Astrocyte (in vitro differentiated cells and primary cell): ENCODE measurements at places on chromosomes 2 and 18.

DNA sequence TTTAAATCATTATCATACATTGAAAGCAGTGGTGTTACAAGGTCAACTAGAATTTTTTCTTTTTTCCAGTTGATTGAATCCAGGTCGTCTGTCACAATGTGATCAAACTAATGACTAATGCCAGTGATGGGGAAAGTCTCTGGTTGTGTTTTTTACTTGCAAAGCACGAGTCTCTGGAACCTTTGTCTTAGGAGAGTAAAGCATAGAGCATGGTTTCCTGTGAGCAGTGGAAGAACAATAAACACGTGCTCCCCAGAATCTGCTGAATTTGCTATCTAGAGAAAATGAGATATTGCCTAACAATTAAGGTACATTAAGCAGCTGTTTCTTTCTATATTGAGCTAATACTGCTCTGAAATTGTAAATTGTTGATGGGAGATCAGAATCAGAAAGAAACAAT is 1332.4 kb upstream of the TMEFF2 start:
- no peaks in the 10 kb centered on the region for H3K27me3 ChIP-seq
- no peaks in the 10 kb centered on the region for H3K36me3 ChIP-seq

DNA sequence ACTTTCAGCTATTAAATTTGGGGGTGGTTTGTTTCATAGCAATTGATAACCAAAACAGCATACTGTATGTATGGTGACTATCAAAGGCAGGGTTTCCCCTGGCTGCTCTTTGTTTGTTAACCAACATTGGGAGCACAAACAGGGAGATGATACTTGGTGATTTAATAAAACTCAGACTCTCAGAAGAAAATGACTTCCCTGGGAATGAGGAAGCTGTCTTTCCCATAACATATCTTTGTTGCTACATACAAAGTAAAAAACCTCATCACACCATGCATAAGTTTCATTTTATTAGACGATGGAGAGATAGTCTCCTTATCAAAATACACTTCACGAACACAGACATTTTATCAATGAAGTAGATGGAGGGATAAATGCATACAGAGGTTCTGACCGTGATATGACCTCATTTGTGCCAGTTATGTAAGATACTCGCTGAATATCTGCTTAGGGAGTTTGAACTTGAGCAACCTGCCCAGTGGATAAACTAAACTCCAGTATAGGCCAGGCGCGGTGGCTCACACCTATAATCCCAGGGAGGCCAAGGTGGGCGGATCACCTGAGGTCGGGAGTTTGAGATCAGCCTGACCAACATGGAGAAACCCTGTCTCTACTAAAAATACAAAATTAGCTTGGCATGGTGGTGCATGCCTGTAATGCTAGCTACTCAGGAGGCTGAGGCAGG is 3.8 kb upstream of the NFE2L2 start:
- no peaks in the 10 kb centered on the region for H3K36me3 ChIP-seq
- H3K27me3 ChIP-seq: no peaks in the 10 kb centered on the region
- no peak overlapping the region for H3K27ac ChIP-seq
- no peak for DNase-seq

DNA sequence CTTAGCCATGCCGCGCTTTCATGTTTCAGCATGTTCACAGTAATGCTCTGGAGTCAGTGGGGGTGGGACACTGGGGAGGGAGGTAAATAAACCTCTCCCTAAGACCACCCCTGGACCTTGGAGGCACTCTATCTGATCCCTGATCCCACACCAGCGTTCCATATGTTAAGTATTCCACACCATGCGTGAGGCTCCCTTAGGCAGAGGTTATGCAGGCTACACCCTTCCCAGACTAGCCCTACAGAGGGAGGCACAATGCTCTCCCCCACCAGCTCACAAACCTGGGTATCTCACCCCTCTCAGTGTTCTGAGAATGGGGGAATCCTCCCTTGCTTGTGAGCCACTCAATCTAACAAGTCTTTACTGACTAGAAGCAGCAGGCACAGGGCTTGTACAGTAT is 1610.4 kb upstream of the ZEB2 start:
- no peak for DNase-seq
- no peaks in the 10 kb centered on the region for H3K36me3 ChIP-seq
- no peak overlapping the region for H3K4me3 ChIP-seq
- no peaks in the 10 kb centered on the region for H3K4me1 ChIP-seq
- no peak overlapping the region for H3K27ac ChIP-seq
- H3K27me3 ChIP-seq: no peaks in the 10 kb centered on the region

DNA sequence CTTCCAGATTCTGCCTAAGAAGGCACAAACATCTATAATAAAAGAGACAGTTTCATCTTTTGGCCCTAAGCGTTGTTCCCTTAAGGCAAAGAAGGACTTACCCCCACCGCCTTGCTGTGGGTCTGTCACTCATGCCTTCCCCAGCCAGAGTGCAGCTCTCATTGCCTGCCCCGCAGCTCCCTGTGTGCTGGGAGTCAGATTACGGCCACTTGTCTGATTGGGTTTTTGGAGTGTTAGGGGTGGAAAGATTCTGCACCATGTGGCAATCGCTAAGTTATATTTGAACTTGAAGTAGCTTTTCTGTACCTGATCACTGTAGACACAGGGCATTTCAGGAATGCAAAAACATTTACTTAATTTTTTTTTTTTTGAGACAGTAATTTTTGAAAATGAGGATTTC is at the start of gene AQP4:
Gene AQP4, minus strand, starts transcription at position 151 of the 400 bp plus-strand sequence. Its CDS starts 18 bp downstream, at position 133.
- H3K27ac ChIP-seq: no peak within 1 kb of the TSS
- no peak within 1 kb of the TSS for H3K4me3 ChIP-seq
- no peaks in the 10 kb centered on the region for H3K36me3 ChIP-seq
- no peaks in the 10 kb centered on the region for H3K4me1 ChIP-seq

DNA sequence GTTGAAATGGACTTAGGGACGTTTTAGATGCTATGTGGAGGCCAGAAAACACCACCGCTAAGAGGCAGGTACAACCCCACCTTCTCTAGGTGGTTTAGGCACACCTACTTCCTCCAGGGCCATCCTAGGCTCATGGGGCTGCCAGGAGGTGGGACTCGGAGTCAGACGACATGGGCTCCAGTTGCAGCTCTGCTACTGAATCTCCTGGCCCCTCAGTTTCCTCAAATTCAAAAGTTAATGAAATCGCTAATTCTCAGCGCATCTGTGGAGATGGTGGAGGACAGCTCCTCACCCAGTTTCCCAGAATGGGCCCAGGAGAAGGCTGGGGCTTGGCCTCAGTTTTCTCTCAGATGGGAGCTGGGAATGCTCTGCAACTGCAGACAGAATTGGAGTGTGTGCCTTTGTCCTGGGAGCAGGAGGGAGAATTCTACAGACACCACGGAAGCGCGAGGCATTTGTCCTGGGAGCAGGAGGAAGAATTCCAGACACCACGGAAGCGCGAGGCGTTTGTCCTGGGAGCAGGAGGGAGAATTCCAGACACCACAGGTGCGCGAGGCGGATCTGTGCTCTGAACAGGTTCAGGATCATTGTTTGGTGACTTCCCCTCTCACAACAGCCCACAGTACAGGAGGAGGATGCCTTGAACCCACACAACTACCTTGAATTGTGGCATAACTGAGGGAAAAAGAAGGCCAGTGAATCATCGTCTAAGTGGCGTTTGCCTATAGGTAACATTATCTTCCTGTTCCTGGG is 103.7 kb upstream of the PXDN start:
- peaks cover 26% of the 10 kb centered on the region for H3K27me3 ChIP-seq
- H3K4me3 ChIP-seq: no peak overlapping the region
- no peak overlapping the region for H3K27ac ChIP-seq

GRCh38 chr18:5030636-5031035 is 166.4 kb downstream of the AKAIN1 start:
- H3K27me3 ChIP-seq: no peaks in the 10 kb centered on the region
- no peaks in the 10 kb centered on the region for H3K4me1 ChIP-seq
- H3K27ac ChIP-seq: no peak overlapping the region
- no peaks in the 10 kb centered on the region for H3K36me3 ChIP-seq
- DNase-seq: no peak
